ENCODE measurements at places on chromosomes 4 and X.

DNA sequence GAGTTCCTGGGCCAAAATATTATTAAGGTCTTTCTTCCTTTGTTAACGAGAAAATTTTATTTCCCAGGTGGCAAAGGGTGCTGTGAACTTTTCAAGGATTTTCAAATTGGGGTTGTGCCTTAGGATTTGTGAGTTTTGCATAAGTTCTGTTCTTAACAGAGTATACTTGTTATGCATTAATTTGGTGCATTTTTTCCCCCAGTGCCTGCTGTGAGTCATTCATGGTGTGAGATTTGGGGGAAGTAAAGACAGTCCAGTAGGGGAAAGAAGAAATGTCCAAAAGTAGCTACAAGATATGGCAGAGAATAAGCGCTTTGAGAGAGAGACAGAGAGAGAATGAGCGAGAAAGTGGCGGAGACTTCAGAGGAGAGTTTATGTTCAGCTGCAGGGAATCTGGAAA is 239.2 kb downstream of the ARHGAP10 start:
- H3K27ac ChIP-seq: no peak overlapping the region
- H3K4me3 ChIP-seq: no peak overlapping the region
- no peak for DNase-seq
- H3K4me1 ChIP-seq: no peaks in the 10 kb centered on the region

DNA sequence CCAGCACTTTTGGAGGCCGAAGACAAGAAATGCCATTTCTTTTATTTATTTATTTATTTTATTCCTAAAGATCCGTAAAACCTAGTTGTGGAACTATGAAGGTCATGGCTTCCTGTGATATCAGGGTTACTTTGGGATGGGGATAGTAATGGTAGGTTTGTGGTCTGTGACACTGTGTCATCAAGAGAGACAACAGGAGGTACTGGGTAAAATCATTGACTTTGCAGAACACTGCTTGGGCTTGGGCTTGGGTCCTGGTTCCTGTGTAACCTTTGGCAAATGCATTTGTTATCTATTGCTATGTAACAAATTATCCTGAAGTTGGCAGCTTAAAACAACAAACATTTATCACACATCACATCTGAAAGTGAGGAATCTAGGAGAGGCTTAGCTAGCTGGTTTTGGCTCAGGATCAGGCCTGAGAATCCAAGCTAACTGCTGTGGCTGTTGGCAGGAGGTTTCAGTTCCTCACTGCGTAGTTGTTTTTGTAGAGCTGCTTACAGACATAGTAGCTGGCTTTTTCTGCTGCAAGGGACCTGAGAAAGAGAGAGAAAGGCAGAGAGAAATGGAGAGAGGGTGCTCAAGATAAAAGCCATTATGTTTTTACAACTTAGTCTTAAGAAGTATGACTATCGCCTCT is 576.4 kb upstream of the SLIT2 start:
- no peak overlapping the region for H3K27ac ChIP-seq
- no peak for DNase-seq
- H3K4me3 ChIP-seq: no peak overlapping the region
- H3K27me3 ChIP-seq: no peaks in the 10 kb centered on the region

DNA sequence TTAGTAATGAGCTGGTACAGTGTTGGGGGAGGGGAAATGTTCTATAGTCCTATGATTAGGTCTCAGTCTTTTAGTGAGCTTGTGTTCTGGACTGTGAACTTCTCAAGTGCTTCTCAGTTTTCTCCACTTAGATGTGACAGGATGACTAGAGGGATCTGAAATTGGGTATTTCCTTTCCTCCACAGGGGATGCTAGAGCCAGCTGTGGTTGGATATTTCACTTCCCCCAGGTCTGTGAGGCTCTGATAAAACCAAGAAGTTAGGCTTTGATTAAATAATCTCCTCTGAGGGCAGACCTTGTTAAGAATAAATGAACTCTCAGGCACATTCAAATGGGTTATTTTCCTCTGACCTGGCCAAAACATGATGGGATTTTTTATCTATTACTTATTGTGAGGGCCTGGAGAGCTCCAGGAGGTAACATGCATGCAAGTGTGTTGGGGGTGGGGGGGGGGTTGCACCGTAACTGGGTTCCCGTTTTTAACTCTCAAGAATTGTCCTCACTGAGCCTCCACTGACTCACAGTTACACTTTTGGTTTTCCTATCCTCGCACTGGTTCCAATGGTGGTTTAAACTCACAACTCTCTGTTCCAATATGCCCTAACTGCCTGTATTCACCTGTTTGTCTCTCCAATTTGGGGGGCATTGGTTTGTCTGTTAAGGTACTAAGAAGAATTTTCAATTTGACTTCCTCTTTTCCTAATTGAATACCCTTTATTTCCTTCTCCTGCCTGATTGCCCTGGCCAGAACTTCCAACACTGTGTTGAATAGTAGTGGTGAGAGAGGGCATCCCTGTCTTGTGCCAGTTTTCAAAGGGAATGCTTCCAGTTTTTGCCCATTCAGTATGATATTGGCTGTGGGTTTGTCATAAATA is 28.1 kb upstream of the GLRA3 start:
- no peaks in the 10 kb centered on the region for H3K4me1 ChIP-seq
- DNase-seq: no peak
- no peak overlapping the region for H3K27ac ChIP-seq
- no peaks in the 10 kb centered on the region for H3K36me3 ChIP-seq
- H3K27me3 ChIP-seq: no peaks in the 10 kb centered on the region
- H3K4me3 ChIP-seq: no peak overlapping the region

DNA sequence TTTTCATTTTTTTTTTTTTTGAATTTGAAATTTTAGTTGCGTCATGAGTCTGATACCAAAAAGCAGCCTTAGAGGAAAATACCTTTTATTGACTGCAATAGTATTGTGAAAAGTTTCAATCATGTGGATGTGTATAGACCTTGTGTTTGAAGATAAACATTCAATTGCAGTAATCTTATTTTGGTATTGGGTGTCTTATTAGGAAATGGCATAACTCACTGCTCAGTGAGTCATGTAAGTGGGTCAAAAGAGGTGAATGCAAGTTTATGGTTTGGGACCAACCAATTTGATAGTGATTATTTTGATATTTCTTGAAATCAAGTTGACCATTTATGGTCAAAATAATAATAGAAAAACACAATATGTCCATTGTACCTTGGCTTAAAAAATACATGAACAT is 627.8 kb upstream of the SLIT2 start:
- H3K27me3 ChIP-seq: no peaks in the 10 kb centered on the region
- H3K4me1 ChIP-seq: no peaks in the 10 kb centered on the region
- H3K27ac ChIP-seq: no peak overlapping the region
- no peak overlapping the region for H3K4me3 ChIP-seq
- H3K36me3 ChIP-seq: no peaks in the 10 kb centered on the region

- H3K4me1 ChIP-seq: peaks cover 2% of the 10 kb centered on the region
- no peaks in the 10 kb centered on the region for H3K27me3 ChIP-seq
- H3K36me3 ChIP-seq: no peaks in the 10 kb centered on the region
- no peak overlapping the region for H3K27ac ChIP-seq
- no peak overlapping the region for H3K4me3 ChIP-seq
Observed at GRCh38 chr4:36771411-36772153, 473.0 kb upstream of the NWD2 start.

DNA sequence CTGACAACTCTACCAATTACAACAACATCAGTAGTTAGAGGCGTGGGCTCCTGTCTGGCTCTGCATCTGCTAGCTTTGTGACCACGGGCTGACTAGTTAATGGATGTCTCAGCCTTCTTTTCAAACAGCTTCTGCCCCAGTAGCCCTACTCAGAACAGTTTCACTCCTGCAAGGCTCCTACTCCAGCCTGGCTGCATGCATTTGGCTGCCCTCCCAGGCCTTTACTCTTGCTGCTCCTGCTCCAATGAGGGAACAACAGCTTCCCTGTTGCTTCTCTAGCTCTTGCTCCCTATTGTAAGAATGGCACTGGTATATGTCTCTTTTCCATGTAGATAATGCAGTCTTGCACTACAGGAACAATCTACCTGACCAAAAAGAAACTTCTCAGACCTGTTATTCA is 93.3 kb downstream of the TTC29 start:
- no peak for DNase-seq
- no peaks in the 10 kb centered on the region for H3K4me1 ChIP-seq
- H3K4me3 ChIP-seq: no peak overlapping the region

- H3K4me3 ChIP-seq: no peak overlapping the region
- no peaks in the 10 kb centered on the region for H3K4me1 ChIP-seq
- DNase-seq: no peak
- no peak overlapping the region for H3K27ac ChIP-seq
- H3K36me3 ChIP-seq: no peaks in the 10 kb centered on the region
Observed at GRCh38 chr4:184889666-184890335, 64.0 kb upstream of the ACSL1 start.

DNA sequence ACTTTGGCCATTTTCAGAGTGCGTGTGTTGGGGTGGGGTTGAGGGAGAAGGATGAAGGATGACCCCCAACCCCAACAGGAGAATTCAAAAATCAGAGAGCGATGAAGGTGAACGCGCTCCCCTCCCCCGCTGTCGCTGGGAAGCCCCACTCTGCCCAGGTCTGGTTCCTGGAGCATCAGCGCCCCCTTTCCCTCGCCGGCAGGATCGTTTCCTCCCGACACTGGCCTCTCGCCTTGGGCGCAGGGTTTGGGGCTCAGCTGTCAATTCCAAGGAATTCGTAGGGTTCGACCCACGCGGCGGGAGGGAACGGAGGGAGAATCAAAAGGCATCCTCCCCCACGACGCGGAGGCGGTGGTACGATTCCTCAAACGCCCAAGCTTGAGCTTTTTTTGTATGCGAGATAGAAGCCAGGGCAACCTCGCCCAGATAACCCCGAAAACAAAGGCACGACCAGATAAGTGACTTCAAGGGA is 1.0 kb upstream of the PDGFRA start:
- H3K4me3 ChIP-seq: peak overlapping the region; percentile 66
- no peaks in the 10 kb centered on the region for H3K36me3 ChIP-seq
- H3K27me3 ChIP-seq: peaks cover 93% of the 10 kb centered on the region
- H3K27ac ChIP-seq: no peak overlapping the region
- peaks cover 51% of the 10 kb centered on the region for H3K4me1 ChIP-seq
- peak; percentile 59 for DNase-seq

GRCh38 chrX:64427787-64428186 is 32.5 kb upstream of the MTMR8 start:
- peaks cover 27% of the 10 kb centered on the region for H3K27me3 ChIP-seq
- no peak for DNase-seq
- H3K4me1 ChIP-seq: peaks cover 9% of the 10 kb centered on the region
- H3K36me3 ChIP-seq: no peaks in the 10 kb centered on the region
- H3K4me3 ChIP-seq: no peak overlapping the region
- no peak overlapping the region for H3K27ac ChIP-seq

GRCh38 chrX:20237864-20238263 is 28.8 kb downstream of the RPS6KA3 start:
- H3K27ac ChIP-seq: peak overlapping the region; percentile 55
- H3K36me3 ChIP-seq: peaks cover 61% of the 10 kb centered on the region
- DNase-seq: no peak
- H3K4me3 ChIP-seq: no peak overlapping the region

DNA sequence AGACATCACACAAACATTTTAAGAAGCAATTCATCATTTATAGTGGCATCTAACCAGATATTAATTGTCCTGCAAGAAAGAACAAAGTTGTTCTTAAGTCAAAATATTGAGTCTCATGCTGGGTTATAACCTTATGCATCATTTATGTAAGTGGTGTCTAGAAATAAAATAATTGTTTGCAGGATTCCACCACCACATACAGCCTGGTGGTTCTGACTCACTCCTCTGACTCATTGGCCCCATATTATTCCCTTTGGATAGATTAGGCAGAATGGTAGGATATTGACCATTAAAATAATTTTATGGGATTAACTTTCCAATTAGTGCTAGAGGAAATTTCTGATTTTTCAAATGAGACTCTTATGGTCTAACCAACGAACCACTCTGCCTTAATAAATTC is 384.5 kb downstream of the GRXCR1 start:
- H3K27ac ChIP-seq: no peak overlapping the region
- no peaks in the 10 kb centered on the region for H3K4me1 ChIP-seq
- no peak for DNase-seq
- H3K27me3 ChIP-seq: no peaks in the 10 kb centered on the region
- H3K36me3 ChIP-seq: no peaks in the 10 kb centered on the region

- H3K36me3 ChIP-seq: peaks cover 42% of the 10 kb centered on the region
- no peak overlapping the region for H3K4me3 ChIP-seq
- no peak for DNase-seq
- peak overlapping the region; percentile 50 for H3K27ac ChIP-seq
- H3K27me3 ChIP-seq: no peaks in the 10 kb centered on the region
- peaks cover 73% of the 10 kb centered on the region for H3K4me1 ChIP-seq
Observed at GRCh38 chr4:109571494-109571893, 11.4 kb downstream of the MCUB start.

DNA sequence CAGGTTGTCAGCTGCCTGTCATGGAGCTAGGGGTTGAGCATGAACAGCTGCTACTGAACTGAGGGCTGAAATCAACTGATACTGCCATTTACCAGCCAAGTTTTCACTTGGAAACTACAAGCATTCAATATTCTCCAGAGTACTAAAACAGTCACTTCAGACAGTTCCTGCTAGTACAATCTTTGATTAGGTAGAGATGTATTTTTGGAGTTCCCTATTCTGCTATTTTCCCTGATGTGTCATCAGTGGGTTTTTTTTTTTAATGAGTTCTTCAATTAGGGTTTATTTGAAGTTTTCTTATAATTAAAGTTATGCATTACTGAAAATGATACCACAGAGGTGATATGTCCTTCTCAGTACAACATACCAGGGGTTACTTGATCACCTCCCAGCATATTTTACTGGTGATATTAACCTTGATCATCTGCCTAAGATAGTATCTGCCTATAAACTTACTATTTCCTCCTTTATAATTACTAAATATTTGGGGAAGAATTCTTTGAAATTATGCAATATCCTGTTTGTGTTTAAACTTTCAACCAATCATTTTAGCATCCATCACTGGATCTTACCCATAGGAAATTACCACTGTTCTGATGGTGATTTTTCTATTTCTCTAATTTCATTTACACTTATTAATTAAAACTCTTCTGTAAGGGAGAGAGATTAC is 13.6 kb downstream of the PDCL2 start:
- peaks cover 3% of the 10 kb centered on the region for H3K27me3 ChIP-seq
- peaks cover 4% of the 10 kb centered on the region for H3K36me3 ChIP-seq
- no peak for DNase-seq
- peaks cover 6% of the 10 kb centered on the region for H3K4me1 ChIP-seq
- H3K4me3 ChIP-seq: no peak overlapping the region
- no peak overlapping the region for H3K27ac ChIP-seq

DNA sequence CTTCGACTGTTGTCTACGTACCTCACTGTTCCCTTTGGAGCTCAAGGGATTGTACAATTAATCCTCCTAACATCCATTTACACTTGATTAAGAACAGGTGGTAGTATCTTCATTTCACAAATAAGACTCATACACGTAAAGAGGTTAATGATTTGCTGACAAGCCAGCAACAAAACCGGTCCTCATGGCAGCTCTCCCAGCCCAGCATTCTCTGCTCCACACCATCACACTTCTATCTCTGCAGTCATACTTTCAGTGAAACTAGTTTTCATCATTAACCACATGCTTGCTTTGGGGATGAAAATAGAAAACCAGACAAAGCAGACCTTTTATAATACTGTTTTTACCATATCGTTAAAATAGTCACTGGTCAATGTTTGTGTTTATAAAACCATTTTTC is 28.7 kb upstream of the CASK start:
- H3K4me3 ChIP-seq: no peak overlapping the region
- no peaks in the 10 kb centered on the region for H3K36me3 ChIP-seq
- H3K27ac ChIP-seq: no peak overlapping the region
- no peak for DNase-seq
- H3K27me3 ChIP-seq: peaks cover 21% of the 10 kb centered on the region
- H3K4me1 ChIP-seq: peaks cover 3% of the 10 kb centered on the region

All from activated T-cell treated with anti-CD3 and anti-CD28 coated beads, Interleukin-2, amount 50 U/mL, for 24 hours (primary cell).